Daoy (cell line): ENCODE measurements at places on chromosomes 3 and 15. TPM values are rescaled to one million over a fixed set of nuclear protein-coding genes. Genes with fewer than 3 reads are reported as not detected.

DNA sequence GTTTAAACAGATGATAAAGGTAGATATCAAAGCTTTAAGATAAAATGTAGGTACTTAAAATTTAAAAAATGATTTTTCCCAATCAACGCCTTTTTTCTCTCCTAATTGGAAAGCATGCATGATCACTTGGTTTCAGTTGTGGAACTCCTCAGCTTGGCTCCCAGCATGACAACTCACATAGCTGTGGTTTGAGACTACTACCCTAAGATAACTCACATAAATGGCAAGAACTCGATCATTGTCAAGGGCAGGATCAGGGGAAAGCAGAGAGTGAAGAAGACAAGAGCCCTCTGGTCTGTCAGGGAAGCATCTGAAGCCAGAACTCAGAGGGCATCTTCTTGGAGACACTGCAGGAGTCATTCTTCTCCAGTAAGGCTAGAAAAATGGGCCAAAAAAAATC, 516.7 kb downstream of the NTRK3 start:
- DNase-seq: no peak

DNA sequence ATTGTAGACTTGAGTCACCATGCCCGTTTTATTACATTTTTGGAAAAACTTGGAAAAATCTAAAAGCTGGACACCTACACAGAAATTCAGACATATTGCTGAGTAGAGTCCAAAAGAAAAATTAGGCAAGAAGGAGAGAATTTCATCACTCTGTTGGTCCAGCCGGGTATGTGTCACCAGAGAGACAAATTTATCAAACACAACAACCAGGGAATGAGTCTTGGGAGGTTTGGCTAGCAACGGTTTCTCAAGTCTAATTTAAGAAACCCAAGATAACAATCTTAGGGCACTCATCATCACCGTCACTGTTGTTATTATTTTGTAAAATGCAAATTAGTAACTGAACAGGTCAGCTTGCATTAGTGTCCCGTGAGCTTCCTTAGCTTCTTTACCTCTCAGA, 197.5 kb upstream of the C2CD4B start:
- DNase-seq: peak; percentile 26

DNA sequence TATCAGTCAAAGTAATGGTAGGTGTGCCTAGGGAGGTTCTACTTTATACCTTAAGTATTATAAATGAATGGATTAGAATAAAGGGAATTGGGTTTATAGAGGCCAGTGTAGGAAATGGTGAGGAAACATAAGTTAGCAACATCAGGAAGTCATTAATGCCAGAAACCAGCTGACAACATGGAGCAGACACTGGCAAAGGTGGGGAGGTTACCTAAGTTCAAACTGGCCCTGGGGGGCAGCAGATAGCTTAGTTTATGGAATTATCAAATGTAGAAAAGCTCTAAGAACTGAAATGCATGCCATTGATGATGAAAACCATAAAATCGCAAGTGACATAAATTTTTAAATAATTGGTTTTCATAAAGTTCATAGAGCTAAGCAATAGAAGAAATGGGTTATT, 498.6 kb downstream of the NAALADL2 start:
- no peak for DNase-seq

The ITGA11 gene
- total RNA-seq: 6.4 and 11.4 TPM in 2 replicates

The FBLN2 gene
- total RNA-seq: 8.8 and 17.9 TPM in 2 replicates
